ENCODE measurements at places on chromosomes 12 and 14.

- no peak for DNase-seq
Observed at GRCh38 chr12:25119020-25119419, 75.9 kb downstream of the DNAI7 start.

- no peak for DNase-seq
Observed at GRCh38 chr12:124668602-124669001, 101.2 kb upstream of the NCOR2 start.

GRCh38 chr14:61196792-61197191 lies 84.3 kb downstream of the TMEM30B start:
- DNase-seq, result no peak

DNA sequence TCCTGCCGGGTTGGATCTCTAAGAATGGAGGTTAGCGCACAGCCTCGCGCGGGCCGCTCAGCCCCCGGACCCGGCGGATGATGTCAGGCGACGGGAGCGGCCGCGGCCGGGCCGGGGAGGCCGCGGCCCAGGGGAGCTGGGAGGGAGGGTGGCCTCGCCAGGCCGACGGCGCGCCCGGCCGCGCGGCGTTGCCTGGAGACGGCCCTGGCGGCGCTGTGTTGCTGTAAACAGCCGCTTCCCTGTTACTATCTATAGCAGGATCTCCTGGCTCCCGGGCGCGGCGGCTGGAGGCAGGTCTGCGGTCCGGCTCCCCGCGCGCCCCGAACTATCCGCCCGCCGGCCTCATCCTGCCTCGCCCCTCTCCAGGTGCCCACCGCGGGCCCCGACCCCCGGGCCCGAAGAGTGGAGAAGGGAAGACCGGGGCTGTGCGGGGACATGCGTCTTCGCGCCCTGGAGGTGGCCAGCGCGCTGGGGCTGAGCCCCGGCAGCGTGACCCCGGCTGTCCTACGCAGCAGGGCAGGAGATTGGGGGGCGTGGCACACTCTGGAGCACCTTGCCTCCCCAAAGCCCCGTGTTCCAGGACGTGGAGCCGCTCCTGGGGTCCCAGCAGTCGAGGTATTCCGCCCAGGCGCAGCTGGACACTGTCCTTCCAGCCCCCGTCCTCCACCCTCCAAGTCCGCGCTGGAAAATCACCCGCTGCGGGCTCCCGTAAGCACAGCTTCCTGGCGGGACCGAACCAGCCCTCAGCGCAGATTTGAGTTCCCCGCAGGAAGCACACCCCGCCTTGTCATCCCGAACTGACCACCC lies 1.4 kb upstream of the FOS start:
- peak; percentile 73 for DNase-seq

DNA sequence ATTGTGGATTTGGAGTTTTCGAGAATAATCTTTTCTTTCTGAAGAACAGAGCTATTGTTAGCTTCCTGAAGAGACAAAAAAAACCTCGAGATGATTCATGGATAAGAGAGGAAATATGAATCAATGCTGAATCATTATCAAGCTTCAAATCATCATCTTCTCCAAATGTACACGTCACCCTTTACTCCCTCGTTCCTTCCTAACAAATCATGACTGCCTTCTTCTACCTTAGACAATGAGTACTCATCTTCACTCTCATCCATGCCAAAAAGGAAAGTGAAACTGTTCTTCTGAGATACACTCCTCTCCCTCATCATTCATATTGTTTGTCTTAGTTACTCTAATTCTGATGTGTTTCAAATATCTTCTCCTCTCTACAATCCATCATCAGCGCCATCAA lies 1115.8 kb upstream of the ATXN7L3B start:
- no peak for DNase-seq

DNA sequence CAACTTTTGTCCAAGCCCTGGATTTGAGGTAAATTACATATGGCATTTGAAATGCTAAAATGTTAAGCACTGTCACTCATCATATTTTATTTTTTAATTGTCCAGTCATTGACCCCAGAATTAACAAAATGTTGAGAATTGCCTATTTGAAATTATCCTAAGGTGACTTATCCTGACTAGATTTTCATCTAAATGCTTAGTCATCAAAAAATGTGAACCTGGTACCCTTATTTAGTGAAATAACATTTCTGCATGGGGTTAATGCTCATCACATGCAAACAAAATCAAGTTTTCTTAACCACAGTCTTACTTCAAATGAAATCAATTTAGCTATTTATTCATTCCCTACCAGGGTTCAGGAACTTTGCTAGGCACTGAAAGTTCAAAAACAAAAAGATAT lies 232.0 kb upstream of the DCN start:
- DNase-seq, result no peak
